ENCODE measurements at places on chromosomes 1 and 21.

DNA sequence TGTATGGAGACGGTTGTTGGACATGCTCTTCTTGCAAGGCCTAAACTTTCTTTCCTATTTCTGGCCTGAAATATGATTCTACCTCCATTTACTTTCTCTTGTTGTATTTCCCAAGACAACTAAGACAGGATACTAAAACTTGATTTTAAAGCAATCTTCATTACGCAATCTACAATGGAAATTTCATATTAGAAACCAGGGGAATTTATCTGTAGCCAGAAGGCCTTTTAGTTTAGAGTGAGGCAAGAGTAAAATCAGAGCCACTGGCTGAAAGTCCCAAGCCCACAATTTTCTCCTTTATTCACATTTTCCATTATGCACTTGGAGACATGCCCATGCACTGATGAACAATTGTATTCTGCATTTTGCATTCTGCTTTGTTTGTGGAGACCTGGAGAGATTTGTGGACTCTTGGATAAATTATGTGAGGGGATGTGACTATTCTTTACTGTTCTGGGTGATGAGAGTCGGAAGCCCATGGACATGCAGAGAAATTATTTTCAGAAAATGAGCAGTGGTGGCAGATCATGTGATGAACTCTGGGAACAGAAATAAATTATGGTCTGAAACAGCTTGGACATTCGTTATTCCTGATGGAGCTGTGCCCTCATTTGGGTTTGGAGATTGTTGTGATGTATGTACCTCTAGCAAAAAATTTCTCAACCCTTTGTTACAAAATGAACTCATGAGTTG lies 336.8 kb downstream of the SEC16B start:
- DNase-seq = no peak

GRCh38 chr1:109185990-109186732 lies 27.6 kb upstream of the SARS1 start:
- no peak for DNase-seq

DNA sequence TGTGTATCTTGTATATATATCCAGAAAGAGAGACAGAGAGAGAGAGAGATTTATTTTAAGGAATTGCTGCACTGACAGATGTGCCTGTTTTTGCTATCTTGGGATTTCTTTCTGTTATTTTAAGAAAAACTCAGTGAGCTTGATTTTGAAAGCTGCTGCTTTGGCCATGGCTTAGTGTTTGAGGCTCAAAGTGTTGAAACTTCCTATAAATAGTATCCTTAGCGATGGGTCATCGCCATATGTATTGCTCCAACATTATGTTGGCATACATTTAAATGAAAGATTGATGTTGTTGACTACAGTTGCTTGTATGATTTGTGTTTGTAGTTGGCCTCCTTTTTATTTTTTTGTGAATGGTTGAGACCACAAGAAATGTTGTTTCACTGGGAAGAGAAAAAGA lies 29.0 kb upstream of the NTPCR start:
- no peak for DNase-seq

DNA sequence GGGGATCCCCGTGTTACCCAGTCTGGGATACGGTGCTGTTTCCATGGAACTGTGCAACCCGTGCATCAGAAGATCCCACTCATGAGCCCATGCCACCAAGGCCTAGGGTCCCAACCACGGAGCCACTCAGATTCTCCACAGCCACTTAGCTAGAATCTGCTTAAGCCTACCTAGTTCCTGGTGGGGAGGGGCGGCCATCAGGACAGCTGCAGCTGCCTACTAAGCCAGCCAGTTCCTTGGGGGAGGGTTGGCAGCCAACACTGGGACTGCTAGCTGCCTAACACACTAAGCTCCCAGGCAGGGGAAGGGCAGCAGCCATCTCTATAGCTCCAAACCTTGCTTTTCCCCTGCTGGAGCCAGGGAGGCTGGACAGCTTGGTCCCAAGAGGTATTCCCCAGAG lies 549.2 kb upstream of the BRINP3 start:
- no peak for DNase-seq

GRCh38 chr1:77889671-77890070 lies 1.2 kb downstream of the NEXN start:
- no peak for DNase-seq

- no peak for DNase-seq
These were observed 12.9 kb upstream of the EDEM3 start for GRCh38 chr1:184767591-184767990.

GRCh38 chr21:45859041-45859761 lies 122.4 kb upstream of the COL6A1 start:
- no peak for DNase-seq

DNA sequence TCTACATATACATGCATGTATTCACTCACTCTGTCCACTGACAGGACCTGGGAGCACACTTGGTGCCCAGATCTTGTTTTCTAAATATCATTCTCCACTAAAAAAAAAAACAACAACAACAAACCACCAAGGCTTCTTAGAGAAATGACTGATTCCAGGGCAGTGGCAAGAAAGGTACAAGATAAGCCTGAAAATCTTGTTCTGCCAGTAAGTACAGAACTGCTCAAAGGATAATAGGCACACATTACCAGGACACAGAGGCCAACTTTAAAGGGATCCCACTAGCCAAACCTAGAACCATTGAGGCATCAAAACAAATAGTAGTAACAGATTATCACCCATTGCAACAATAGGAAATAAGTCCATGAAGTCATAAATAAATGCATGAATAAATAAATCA lies 10.7 kb downstream of the HSD11B1 start:
- no peak for DNase-seq

DNA sequence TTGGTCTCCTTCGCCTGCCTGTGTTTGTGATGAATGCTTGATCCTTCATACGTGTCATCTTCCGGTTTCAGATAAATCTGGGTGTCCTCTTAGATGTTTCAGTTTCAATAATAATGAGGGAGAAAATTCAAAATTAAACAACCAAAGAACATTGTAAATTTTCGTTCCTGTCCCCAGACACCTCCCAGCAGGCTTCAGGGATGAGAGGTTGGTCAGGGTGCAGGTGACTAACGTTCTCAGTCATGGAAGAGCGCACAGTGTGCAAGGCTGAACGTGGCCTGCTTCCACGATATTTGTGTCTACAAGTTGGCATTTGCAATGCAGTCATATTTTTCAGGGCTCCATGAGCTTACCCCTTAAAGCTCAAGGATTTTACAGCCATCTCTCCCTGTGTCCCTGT lies 147.1 kb upstream of the ARHGEF16 start:
- DNase-seq = no peak

- DNase-seq = no peak
These were observed 20.8 kb upstream of the IL10 start for GRCh38 chr1:206792939-206793607.

DNA sequence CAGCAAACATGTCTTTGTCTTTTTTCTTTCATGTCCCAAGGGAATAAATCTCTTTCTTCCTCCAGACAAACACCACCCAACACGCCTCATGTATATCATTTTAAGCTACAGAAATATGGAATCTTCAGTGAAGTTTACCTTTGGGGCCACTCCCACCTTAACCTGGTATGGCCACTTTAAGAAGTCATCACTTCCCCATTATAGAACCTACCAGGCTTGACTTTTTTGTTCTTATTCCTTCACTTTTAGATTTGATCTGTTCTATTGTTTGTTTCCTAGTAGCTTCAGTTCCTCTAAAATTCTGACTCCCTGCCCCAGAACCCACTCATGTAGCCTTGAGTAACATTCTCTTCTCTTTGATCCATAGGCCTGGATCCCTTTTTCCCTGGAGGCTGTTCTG lies 226.3 kb downstream of the HLX start:
- DNase-seq = no peak

GRCh38 chr1:114549137-114549536 lies 32.3 kb downstream of the BCAS2 start:
- no peak for DNase-seq

- no peak for DNase-seq
These were observed 27.2 kb upstream of the TSPAN2 start for GRCh38 chr1:115116512-115116911.

- no peak for DNase-seq
These were observed 622.5 kb downstream of the PTPRC start for GRCh38 chr1:199261328-199261727.

- DNase-seq = no peak
These were observed 385.8 kb upstream of the DUSP10 start for GRCh38 chr1:222127526-222128152.

DNA sequence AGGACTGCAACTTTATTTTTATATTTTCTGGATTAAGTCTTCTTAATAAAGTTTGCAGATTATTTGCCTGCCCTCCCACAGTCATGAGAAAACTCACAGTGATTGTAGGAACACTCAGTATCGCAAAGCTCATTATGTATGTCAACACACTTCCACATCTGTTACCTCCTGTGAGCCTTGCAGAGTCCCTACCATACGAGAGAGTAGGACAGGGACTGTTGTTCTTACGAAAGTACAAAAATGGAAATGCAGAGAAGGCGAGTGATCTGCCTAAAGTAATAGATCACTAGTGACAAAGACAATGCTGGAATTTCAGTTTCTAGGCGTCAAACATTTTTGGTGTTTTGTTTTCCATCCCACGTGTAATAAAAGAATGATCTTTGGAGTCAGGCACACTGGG lies 131.7 kb downstream of the SYT2 start:
- no peak for DNase-seq

GRCh38 chr1:3914911-3915310 lies 14.8 kb upstream of the C1orf174 start:
- no peak for DNase-seq

DNA sequence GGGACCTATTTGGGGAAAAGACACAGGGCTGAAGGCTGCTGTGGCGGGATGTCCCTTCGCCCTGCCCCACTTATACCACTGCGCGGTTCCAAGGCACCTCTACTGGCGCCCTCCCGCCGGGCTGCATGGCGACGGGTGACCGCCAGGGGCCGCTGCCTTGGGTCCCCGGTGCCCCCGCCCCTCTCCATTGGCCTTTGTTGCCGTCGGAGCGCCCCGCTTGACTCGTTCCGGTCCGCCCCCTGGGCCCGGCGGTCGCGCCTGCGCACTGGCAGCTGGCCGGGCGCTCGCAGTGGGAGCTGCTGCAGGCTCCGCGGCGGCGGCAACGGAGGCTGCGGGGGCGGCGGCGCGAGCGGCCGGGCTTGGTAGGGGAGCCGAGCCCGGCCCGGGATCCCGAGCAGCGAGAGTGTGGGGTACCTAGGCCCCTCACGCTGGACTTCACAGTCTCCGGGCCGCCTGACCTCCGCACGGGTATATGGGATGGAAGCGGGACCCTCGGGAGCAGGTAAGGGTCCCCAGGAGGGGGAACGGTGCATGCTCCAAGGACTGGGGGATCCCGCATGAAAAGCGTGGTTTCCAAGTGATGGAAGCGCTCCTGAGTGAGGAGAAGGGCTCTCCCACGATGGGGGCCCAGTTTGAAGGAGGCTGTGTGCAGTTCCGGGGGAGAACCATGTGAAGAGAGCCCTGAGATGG lies at the start of gene AGO1:
Gene AGO1 (plus strand): TSS at position 265 of the 690 bp plus-strand sequence. CDS start 213 bp downstream, at position 478.
- peak; percentile 94 for DNase-seq
